ENCODE measurements at places on chromosomes 16 and 17.
A peak's percentile ranks its signal among the peaks of the same experiment; 100 is the strongest.

DNA sequence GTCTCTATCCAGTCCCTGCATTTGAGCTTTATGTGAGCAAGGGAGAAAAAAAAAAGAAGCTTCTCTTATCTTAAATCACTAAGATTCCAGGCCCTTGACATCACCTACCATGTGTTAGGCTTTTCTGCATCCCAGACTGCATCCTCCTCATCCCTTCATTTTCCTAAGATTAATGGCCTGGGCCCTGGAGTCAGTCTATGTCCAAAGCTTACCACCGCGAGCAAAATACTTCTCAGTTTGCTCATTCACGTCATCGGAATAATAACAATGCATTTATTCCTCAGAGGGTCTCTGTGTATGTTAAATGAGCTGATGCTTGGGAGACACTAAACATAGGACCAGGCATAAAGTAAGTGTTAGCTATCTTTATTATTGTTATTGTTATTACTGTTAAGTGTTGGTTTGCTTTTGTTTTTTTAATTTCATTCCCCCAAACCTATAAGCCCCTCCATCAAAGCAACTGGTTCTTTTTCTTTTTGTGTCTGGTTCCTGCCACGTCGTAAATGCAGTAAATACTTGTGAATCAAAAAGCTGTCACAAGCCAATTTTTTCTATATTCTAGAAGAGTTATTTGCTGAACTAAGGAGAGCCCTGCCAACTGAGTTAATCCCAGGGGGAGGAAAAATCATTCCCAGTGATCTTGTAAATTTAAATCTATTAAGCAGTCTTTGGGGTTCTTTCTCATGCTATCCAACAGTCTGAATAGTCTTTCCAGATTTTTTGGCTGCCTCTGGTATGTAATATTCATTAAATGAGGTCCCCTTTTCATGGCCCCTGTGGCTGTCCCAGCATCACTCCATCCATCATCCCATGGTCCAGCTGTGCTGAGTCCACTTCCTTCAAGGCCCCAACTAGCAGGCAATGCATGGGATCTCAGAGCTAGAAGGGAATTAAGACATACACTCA, 46.5 kb downstream of the VAT1L start:
- DNase-seq: no peak

DNA sequence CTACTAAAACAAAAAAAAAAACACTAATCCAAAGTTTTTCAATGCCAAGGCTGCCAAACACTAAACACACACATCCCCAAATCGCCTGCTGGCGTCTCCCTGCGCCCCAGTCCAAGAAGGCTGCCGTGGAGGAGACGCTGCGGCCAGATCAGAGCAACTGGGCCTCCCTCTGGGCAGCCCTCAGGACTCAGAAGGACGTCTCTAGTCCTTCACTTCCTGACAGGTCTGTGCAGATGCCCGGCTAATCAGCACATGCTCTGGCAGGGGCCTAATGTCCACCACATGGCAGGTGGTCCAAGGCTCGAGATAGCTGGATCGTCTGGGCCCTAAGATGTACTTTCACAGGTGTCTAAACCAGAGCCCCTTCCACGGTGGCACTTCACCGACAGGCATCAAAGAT, 2.7 kb downstream of the SLC38A10 start:
- DNase-seq: no peak

- no peak for DNase-seq
These were observed 3.8 kb downstream of the GJC1 start for GRCh38 chr17:44826123-44826790.

GRCh38 chr17:50055055-50055425, 870 bp upstream of the ITGA3 start:
- DNase-seq: no peak

- peak; percentile 52 for DNase-seq
These were observed 43.9 kb upstream of the TNRC6C start for GRCh38 chr17:77914385-77915254.

GRCh38 chr17:44546671-44547606, 10.3 kb upstream of the FZD2 start:
- DNase-seq: no peak

- no peak for DNase-seq
These were observed 134.5 kb downstream of the RAB11FIP4 start for GRCh38 chr17:31525801-31526549.

- no peak for DNase-seq
These were observed 1.2 kb upstream of the SGCA start for GRCh38 chr17:50164697-50164988.

All from sciatic nerve (tissue), 2 donors.